ENCODE measurements at places on chromosomes 12 and 14. TPM values are rescaled to one million over a fixed set of nuclear protein-coding genes. Genes with fewer than 3 reads are reported as not detected.

TAC3 gene
- total RNA-seq = not detected

GSC gene
- 0.35 TPM for total RNA-seq

KRT81 gene
- 0.22 TPM for total RNA-seq

P2RX2 gene
- 0.08 TPM for total RNA-seq

CMAS gene
- 16.9 TPM for total RNA-seq

SLC10A1 gene
- total RNA-seq = not detected

PXN gene
- 25.3 TPM for total RNA-seq

KRT79 gene
- total RNA-seq = not detected

MTRFR gene
- 2.9 TPM for total RNA-seq

CD27 gene
- 0.81 TPM for total RNA-seq

DNA sequence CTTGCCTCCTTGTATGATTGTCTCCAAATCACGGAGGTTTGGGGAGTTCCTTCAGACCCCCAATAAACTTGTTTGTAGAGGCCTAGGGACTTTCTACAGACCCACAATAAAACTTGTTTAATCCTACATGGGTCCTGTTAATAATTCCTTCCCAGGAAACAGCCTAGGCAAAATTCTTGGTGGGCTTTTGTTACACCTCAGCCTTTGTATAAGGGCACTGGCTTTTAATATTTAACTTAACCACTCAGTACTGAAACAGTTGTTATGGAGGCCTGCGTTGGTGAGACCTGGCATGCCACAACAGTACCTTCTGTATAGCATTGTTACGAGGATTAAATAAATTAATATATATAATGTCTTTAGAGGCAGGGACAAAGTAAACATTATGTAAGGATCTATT, 32.7 kb upstream of the FAR2 start:
- H3K27ac ChIP-seq = no peak overlapping the region
- DNase-seq = no peak
- H3K4me3 ChIP-seq = no peak overlapping the region
- H3K27me3 ChIP-seq = no peaks in the 10 kb centered on the region

DNA sequence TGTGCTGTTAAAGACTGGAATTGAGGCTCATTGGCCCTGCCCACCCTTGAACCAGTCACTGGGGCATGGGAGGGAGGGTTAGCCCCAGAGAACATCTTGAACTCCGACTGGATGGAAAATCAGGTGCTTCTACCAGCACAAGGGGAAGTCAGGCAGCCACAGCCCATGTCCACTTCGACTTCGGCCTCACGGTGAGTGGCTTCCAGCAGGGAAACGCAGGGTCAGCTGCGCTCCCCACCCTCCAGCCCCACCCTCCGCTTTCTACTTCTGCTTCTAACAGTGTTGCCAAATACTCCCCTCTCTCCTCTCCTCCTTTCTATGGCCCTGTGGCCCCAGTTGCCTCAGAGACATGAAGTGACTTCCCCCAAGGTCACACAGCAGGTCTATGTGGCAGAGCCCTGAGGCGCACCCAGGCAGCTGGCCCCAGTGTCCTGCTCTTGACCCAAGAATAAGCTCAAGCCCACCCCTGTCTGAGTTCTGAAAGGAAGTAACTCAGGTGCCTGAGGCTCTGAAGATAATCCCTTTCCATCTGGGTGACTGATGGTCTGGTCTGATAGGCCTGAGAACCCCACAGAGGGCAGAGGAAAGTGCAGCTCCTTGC, 11.9 kb upstream of the SH2B3 start:
- no peak overlapping the region for H3K4me3 ChIP-seq
- H3K27ac ChIP-seq = no peak overlapping the region
- no peaks in the 10 kb centered on the region for H3K36me3 ChIP-seq
- no peak for DNase-seq

DNA sequence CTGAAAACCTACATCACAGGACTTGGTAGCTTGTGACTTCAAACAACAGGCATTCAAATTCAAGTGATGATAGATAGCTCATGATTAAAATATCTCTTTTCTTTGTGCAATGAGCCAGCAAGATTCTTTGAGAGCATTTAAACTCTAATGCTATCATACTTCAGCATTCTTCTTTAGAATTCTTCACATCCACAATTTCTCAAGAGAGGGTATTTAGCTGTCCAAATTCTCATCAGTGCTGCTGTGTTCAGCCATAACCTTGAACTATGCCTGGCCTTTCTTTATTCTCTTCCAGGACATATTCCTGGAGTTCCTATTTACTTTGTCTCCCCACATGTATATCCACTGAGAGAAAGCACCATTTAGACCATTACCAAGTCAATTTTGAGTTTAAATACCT, 321.1 kb downstream of the EGLN3 start:
- DNase-seq = no peak
- no peak overlapping the region for H3K27ac ChIP-seq
- H3K36me3 ChIP-seq = no peaks in the 10 kb centered on the region
- no peak overlapping the region for H3K4me3 ChIP-seq
- H3K4me1 ChIP-seq = no peaks in the 10 kb centered on the region

- H3K27ac ChIP-seq = no peak overlapping the region
- no peaks in the 10 kb centered on the region for H3K4me1 ChIP-seq
- H3K27me3 ChIP-seq = no peaks in the 10 kb centered on the region
- no peak overlapping the region for H3K4me3 ChIP-seq
These were observed 20.1 kb downstream of the NCKAP5L start for GRCh38 chr12:49807991-49808580.

- no peak for DNase-seq
- H3K27me3 ChIP-seq = no peaks in the 10 kb centered on the region
- H3K36me3 ChIP-seq = no peaks in the 10 kb centered on the region
- no peak overlapping the region for H3K27ac ChIP-seq
- H3K4me3 ChIP-seq = no peak overlapping the region
These were observed 14.1 kb downstream of the IL31 start for GRCh38 chr12:122159882-122160281.

- no peak within 1 kb of the TSS for H3K4me3 ChIP-seq
- H3K27me3 ChIP-seq = no peaks in the 10 kb centered on the region
- no peaks in the 10 kb centered on the region for H3K4me1 ChIP-seq
- no peak for DNase-seq
- no peaks in the 10 kb centered on the region for H3K36me3 ChIP-seq
These were observed at the start of gene CACNA2D4 for GRCh38 chr12:1918081-1918883. CACNA2D4 (minus strand) TSS chr12:1918652; CDS start chr12:1918473, 179 bp downstream.

DNA sequence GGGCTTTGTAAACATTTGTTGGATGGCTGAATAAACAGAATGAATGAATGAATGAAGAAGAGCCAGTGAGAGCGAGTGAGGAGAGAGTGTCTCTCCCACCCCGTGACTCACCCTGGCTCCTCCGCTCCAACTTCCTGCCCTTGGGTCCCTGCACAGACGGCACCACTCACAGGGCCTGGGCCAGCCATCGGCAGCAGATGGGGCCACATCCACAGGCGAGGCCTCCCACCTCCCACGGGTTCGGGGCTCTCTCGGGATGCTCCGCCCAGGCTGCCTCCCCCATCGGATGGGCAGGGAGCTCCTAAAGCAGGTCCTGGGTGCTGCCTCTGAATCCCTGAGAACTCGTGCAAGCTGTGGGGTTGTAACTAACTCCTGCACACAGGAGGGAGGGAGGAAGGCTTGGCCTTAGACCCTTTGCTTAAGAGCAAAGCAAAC, 41.3 kb downstream of the CCNK start:
- no peaks in the 10 kb centered on the region for H3K36me3 ChIP-seq
- no peak overlapping the region for H3K4me3 ChIP-seq
- no peaks in the 10 kb centered on the region for H3K27me3 ChIP-seq
- no peak for DNase-seq
- H3K27ac ChIP-seq = no peak overlapping the region

DNA sequence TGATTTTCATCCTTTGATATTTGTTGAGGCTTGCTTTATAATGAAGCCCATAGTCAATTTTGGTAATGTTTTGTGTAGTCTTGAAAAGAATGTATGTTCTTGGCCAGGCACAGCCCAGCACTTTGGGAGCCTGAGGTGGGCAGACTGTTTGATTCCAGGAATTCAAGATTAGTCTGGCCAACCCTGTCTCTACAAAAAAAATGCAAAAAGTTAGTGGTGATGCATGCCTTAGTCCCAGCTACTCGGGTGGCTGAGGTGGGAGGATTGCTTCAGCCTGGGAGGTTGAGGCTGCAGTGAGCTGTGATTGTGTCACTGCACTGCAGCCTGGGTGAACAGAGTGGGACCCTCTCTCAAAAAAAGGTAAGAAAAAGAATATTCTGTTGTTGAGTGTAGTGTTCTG, 10.8 kb downstream of the ETNK1 start:
- no peaks in the 10 kb centered on the region for H3K27me3 ChIP-seq
- H3K4me1 ChIP-seq = no peaks in the 10 kb centered on the region
- no peak for DNase-seq
- no peaks in the 10 kb centered on the region for H3K36me3 ChIP-seq

GRCh38 chr12:129393357-129393937, 510.4 kb downstream of the TMEM132D start:
- no peaks in the 10 kb centered on the region for H3K4me1 ChIP-seq
- no peak for DNase-seq
- H3K4me3 ChIP-seq = no peak overlapping the region
- no peaks in the 10 kb centered on the region for H3K36me3 ChIP-seq

DNA sequence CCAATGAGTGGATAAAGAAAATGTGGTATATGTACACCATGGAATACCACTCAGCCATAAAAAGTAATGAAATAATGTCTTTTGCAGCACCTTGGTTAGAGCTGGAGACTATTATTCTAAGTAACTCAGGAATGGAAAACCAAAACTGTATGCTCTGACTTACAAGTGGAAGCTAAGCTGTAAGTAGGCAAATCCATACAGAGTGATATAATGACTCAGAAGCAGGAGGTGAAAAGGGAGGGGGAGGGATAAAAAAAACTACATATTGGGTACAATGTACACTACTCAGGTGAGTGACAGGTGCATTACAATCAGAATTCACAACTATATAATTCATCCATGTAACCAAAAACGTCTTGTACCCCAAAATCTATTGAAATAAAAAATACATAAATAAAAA, 15.1 kb upstream of the CLEC1A start:
- H3K27ac ChIP-seq = no peak overlapping the region
- H3K4me1 ChIP-seq = no peaks in the 10 kb centered on the region
- no peaks in the 10 kb centered on the region for H3K36me3 ChIP-seq
- no peak overlapping the region for H3K4me3 ChIP-seq
- no peak for DNase-seq

DNA sequence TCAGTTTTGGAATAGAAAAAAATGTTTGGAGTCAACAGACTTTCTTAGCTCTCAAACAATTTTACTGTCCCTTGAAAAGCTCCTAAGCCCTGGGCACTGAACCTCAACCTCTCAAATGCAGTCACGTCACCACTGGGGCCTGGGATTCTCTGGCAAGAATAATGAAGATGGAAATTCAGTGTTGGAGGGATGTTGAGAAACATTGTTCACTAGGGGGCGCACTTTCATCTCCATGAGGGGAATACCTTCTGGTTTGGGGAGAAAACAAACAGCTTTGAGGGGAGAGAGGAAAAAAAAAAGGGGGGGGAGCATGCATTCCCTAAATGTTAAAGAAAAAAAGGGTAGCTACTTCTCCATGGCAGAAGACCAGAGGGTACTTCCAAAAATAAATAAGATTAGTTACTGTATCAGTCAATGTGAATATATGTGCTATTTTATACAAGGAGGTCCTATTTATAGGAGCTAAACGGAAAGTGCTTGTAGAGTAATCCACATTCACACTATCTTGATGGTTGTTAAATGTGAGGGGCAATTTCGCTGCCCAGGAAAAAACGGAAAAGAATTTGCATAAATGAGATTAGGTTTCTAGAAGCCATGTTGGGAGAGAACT, 5.8 kb upstream of the TBPL2 start:
- H3K4me1 ChIP-seq = peaks cover 2% of the 10 kb centered on the region
- no peaks in the 10 kb centered on the region for H3K36me3 ChIP-seq
- H3K27me3 ChIP-seq = no peaks in the 10 kb centered on the region

DNA sequence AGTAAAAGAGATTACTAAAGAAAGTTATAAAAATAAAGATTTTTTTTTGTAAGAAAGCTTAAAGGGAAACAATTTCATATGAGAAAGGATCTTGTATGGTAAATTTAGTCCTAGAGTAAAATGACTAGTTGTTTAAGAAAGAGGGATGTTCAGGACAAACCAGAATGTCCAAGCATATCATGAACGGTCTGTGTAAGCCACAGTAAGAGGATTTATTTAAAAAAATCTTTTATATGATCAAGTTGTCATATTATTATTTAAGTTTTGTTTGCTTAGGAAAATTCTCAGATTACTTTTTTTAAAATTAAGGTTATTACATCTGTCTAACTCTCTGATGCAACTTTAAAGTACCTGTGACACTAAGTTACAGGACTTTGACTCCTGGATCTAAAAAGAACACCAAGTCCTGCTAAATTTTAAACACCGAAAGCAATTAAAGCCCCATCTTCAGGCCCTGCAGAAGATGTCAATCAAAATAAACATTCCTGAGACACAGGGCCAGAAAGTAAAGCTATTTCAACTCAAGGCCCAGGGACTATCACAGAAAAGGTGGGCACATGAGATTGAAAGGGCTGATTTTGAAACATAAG, 17.3 kb upstream of the CCDC196 start:
- DNase-seq = no peak
- no peak overlapping the region for H3K27ac ChIP-seq
- no peaks in the 10 kb centered on the region for H3K4me1 ChIP-seq

DNA sequence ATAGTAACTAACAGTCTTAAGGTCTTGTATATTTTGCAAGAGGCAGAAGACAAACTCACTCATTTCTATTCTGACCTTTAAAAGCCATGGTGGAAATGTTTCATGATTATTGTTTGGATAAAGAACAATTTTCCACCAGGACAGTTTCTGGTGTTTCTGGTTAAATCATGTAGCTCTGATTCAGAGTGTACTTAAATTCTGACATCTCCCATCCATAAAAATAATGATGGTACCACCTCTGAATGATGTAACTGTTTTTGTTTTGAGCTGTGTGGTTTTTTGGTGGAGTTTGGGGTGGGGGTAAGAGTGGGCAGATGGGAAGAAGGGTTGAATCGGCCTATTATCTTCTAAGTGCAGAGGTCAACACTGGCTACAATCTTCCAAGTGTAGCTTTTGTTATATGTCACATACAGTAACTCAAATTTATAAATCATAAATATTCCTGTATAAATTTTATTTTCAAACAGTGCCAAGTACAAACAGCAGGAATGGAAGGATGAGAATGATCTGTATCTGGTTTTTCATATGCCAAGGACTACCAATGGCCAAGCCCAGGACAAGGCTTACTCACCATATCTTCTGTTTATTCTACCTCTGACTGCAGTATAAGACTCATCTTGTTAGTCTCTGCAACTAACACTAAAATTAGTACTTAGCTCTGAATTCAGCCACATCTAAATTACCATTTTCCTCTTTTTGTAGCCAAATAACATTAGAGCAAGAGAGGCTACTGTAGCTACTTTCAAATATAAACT, 108.7 kb downstream of the BCAT1 start:
- DNase-seq = no peak
- no peak overlapping the region for H3K27ac ChIP-seq
- H3K4me1 ChIP-seq = peaks cover 7% of the 10 kb centered on the region
- no peak overlapping the region for H3K4me3 ChIP-seq
- no peaks in the 10 kb centered on the region for H3K27me3 ChIP-seq
